Stimulated activated CD4-positive, alpha-beta T cell treated with anti-CD3 and anti-CD28 coated beads, Interleukin-12 subunit alpha, Interleukin-12 subunit beta, amount 100 ng/mL, for 24 hours (primary cell): ENCODE measurements at places on chromosomes 12 and 14.

GRCh38 chr12:120468325-120468820, 1.2 kb downstream of the SRSF9 start:
- DNase-seq: no peak

DNA sequence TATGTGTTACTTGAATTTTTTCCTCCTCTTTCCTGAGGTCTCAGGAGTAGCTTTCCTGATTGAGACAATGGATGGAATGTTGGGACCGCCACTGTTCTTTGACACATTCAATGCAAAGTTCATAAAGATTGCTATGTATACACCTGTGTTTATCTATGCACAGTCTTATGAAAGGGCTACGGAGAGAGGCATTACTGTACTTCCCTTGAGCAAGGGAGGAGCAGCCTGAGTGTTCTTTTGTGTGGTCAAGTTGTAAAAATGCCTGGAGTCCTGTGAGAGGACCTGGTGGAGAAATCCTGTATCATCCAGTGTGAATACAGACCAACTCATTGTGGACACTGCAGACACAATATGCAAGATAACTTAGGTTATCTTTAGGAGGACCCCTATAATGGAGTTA, 1.2 kb downstream of the SRGAP1 start:
- DNase-seq: no peak

- no peak for DNase-seq
Observed at GRCh38 chr12:62903151-62903550, 31.8 kb downstream of the PPM1H start.

- DNase-seq: no peak
Observed at GRCh38 chr14:103693515-103693914, 21.7 kb downstream of the XRCC3 start.

DNA sequence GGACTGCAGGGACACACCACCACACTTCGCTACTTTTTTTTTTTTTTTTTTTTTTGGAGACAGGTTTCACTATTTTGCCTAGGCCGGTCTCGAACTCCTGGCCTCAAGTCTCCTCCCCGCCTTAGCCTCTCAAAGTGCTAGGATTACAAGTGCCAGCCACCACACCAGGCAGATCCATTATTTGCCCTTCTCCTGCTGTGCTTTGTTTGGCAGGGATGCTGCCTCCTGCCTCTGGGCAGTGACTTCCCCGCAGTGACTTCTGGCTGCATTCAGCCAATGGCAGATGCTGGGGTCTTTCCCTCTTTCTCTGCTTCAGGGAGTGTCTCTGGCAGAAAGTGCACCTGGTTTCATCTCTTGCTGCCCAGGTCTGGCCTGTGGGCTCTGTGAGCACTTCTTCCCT, 6.7 kb upstream of the MORN3 start:
- DNase-seq: no peak

DNA sequence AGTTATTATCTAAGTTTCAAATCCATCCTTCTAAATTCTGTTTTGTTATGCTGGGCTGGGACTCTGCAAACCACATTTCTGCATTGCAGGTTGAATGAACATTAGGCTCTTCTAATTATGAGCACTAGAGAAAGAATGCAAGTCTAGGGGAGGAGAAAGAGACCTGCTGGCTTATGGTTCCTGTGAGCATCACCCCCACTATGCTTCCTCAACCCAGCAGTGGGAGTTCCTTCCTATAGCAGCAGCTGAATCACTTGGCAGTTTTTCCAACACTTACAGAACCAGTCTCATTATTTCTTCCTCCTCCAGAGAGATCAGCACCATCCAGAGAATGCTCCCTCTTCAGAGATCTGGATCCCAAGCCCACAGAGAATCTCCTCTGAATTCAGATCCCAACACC, 297.7 kb upstream of the CLEC14A start:
- DNase-seq: no peak

GRCh38 chr12:53579545-53579955, 46.6 kb downstream of the ATF7 start:
- no peak for DNase-seq

- no peak for DNase-seq
Observed at GRCh38 chr12:128268379-128268995, 1.5 kb downstream of the TMEM132C start.

- no peak for DNase-seq
Observed at GRCh38 chr14:101402936-101403660, 158.2 kb upstream of the DIO3 start.

- no peak for DNase-seq
Observed at GRCh38 chr12:100995201-100995600, 200.6 kb downstream of the ANO4 start.

GRCh38 chr12:3809357-3810015, 56.6 kb upstream of the CRACR2A start:
- DNase-seq: no peak

- no peak for DNase-seq
Observed at GRCh38 chr12:10130042-10130441, at the start of gene CLEC7A. TSS of gene CLEC7A (minus strand) at chr12:10130199. CDS start at chr12:10130082, 117 bp downstream.

DNA sequence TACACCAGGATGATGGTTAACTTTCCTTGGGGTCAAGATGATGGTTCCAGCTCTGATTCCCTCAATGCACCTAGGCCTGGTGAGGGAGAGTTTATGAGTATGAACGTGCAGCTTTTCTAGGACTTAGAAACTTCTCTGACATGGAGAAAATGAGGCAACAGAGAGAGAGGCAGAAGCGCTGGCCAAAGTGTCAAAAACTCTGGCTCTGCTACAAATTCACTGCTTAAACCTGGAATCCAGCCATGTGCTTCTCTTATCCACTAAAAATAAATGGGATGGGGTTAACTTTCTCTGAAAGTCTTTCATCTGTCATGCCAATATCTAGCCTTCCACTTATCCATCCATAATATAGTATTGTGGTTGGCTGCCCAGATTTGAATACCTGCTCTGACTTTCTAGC, 568.7 kb downstream of the MED13L start:
- no peak for DNase-seq

DNA sequence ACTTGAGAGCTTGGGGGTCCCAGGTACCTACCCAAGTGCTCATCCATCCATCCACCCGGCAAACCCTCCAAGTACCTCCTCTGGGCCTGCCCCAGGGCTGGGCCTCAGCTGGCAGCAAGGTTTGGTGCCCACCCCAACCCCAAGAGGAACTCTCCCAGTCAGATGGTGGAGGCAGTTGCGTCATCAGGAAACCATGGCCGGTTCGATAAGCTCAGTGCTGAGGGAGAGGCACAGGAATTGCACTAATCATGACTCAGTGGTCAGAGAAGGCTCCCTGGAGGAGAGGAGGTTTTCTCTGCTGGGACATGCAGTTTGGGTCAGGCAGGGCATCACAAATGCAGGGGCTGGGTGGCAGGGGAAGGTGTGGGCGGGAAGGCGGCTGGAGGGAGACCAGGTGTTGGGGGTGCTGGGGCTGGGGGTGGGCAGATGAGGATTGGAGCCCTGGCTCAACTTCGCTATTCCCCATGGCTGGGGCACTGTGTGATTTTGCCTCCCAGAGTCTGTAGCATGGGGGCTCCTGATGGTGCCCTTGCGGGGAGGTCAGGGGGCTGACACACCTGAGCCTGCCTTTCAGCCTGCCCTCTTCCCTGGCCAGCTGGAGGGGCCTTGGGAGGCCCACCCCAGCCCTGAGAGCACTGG, 32.2 kb downstream of the SH2B3 start:
- DNase-seq: no peak

GRCh38 chr12:8603856-8604255, 8.8 kb downstream of the AICDA start:
- no peak for DNase-seq

GRCh38 chr12:112645586-112645985, 146.0 kb upstream of the RPH3A start:
- DNase-seq: no peak

DNA sequence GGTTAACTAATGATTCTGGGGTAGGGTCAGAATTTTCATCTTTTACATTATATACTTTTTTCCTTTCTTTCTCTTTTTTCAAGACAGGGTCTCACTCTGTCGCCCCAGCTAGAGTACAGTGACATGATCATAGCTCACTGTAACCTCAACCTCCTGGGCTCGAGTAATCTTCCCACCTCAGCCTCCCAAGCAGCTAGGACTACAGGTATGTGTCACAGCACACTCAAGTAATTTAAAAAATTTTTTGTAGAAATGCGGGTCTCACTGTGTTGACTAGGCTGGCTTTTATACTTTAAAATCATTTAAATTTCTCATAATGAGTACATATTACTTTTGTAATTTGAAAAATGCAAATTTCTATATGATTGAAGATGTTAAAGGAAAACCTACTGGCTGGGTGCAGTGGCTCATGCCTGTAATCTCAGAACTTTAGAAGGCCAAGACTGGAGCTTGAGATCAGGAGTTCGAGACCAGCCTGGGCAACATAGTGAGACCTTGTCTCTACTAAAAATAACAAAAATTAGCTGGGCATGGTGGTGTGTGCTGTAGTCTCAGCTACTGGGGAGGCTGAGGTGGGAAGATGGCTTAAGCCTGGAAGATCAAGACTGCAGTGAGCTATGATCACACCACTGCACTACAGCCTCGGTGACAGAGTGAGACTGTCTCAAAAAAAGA, 25.7 kb downstream of the R3HDM2 start:
- DNase-seq: no peak

DNA sequence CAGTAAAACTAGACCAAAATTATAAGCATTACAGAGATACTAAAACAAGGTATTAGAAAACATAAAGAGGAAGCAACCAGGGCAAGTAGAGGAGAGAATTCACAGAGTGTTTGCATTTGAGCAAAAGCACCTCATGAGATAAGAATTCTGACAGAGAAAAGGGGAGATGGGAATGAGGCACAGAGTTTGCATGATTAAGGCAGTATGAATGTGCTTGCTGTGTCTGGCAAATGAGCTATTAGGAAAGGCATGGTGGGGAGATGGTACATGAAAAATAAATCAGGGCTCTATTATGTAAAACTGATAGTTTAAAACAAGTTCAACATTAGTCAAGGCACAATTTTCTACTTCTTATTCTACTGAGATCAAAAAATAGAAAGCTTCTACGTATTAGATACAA, 23.1 kb downstream of the GARIN6 start:
- DNase-seq: no peak

GRCh38 chr12:71456316-71456715, 16.7 kb downstream of the LGR5 start:
- DNase-seq: no peak

GRCh38 chr14:101830271-101830670, 68.8 kb downstream of the PPP2R5C start:
- DNase-seq: no peak

DNA sequence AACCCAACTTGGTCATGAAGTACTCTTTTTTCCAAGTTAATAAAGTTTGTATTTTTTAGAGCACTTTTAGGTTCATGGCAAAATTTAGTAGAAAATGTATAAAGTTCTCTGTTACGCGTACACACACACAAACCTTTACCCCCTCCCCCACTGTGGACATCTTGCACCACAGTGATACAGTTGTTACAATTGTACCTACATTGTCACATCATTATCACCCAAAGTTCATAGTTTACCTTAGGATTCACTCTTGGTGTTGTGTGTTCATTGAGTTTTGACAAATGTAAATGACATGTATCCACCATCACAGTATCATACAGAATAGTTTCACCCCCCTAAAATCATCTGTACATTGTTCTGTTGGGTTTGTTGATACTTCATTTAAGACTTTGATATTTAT, 23.9 kb downstream of the PLEKHA5 start:
- no peak for DNase-seq

- DNase-seq: no peak
Observed at GRCh38 chr14:90388437-90388836, 8.4 kb upstream of the CALM1 start.

DNA sequence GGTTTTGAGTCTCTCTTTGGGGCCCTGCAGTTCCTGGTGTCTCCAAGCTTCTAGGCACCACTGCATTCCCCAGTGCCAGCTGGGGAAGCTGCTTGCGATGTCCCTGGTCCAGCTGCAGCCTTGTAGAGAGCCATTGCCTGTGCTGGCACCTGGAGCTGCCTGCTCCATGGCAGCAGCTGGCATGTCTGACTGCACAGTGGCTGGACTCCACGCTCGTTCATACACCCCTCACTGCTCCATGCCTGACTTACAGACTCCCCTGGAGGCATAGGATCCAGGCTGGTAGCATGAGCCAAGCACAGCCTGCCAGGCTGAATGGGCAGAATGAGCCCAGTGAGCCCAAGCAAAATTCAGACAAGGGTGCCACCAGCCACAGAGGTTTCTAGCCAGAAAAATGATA, 21.8 kb upstream of the WDR20 start:
- no peak for DNase-seq

- no peak for DNase-seq
Observed at GRCh38 chr12:108850854-108851573, 6.4 kb downstream of the SSH1 start.

DNA sequence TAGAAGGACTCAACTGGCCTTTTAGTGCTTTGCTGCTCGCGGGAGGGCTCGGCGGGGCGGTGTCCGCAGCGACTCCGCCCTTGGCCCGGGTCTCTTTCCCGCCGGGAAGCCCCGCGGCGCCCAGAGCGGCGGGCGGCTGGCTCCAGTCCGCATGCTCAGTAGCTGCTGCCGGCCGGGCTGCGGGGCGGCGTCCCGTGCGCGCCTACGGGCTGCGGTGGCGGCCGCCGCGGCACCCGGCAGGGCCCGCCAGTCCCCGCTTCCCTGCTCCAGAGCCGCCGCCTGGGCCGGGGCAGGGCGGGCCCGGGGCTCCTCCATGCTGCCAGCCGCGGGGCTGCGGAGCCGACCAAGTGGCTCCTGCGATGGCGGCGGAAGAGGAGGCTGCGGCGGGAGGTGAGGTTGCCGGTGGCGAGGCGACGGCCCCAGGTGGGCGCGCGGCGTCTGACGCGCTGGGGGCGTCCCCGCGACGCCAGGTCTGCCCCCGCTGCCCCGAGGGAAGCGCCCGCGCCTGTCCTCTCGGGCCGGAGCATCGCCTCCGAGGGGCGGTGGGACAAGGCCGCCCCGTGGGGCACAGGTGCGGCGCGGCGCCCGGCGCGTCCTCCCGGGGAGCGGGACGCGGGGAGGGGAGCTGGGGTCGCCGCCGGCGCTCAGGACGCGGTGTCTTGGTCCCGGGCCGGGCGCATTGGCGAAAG, at the start of gene BMAL2:
Gene BMAL2 (plus strand): TSS at position 123 of the 689 bp plus-strand sequence. CDS start 237 bp downstream, at position 360.
- peak; percentile 5 for DNase-seq

GRCh38 chr14:68702135-68702534, 90.7 kb downstream of the ZFP36L1 start:
- DNase-seq: no peak

- DNase-seq: no peak
Observed at GRCh38 chr14:54420478-54421142, 20.6 kb downstream of the CNIH1 start.

- no peak for DNase-seq
Observed at GRCh38 chr12:88650715-88651114, 70.4 kb upstream of the KITLG start.

DNA sequence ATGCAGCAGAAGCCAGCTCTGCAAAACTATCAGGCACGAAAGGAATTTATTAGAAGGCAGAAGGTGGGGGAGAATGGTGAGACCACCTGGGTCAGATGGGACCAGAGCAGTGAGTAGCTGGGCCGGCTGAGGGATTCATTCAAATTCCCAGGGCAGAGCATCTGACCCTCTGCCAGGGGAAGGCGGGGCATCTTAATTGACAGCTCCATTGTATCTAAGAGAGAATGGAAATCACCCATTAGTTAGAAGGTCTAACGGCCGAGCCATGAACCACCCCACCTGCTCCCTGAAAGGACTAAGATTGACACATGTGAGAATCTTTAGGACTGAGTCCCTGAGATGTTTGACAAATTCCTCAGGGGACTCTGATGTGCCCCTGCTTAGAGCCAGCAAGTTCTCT, 83.7 kb downstream of the PHETA1 start:
- no peak for DNase-seq
